ENCODE measurements at places on chromosomes 3 and 15.

GRCh38 chr15:34943711-34944110 is 25.8 kb downstream of the AQR start:
- no peak for DNase-seq

- no peak for DNase-seq
Measured at GRCh38 chr3:14418296-14419250, 16.2 kb downstream of the SLC6A6 start.

DNA sequence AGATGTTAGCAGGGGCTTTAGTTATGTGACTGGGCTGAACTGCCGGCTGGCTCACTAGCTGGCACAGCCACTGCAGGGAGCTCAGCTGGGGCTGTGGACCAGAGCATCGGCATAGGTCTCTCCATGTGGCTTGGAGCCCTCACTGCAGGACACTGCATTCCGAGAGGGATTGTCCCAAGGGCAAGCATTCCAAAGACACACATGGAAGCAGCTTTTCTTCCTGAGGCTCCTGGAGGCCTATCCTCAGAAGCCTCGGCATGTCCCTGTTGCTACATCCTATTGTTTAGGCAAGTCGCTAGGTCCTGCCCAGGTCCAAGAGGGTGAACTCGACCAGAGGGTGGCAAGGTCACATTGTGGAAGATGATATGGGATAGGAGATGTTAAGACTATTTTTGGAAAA is 209.8 kb downstream of the PLCL2 start:
- no peak for DNase-seq

GRCh38 chr15:58109419-58109818 is 28.8 kb upstream of the AQP9 start:
- DNase-seq: no peak

DNA sequence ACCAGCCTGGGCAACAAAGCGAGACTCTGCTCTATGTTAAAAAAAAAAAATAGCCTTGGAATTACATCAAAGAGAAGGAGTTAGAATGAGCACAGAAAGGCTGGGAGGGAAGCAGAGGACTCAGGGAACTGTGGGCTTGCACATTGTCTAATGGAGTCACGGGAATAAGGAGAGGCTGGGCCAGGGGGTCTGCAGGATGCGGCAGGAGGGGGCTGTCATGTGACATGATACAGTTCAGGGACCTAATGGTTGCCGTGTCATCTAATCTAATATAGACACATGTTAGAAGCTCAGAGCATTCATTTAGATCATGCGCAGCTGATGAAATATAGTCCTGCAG is 32.5 kb downstream of the GRK7 start:
- DNase-seq: no peak

DNA sequence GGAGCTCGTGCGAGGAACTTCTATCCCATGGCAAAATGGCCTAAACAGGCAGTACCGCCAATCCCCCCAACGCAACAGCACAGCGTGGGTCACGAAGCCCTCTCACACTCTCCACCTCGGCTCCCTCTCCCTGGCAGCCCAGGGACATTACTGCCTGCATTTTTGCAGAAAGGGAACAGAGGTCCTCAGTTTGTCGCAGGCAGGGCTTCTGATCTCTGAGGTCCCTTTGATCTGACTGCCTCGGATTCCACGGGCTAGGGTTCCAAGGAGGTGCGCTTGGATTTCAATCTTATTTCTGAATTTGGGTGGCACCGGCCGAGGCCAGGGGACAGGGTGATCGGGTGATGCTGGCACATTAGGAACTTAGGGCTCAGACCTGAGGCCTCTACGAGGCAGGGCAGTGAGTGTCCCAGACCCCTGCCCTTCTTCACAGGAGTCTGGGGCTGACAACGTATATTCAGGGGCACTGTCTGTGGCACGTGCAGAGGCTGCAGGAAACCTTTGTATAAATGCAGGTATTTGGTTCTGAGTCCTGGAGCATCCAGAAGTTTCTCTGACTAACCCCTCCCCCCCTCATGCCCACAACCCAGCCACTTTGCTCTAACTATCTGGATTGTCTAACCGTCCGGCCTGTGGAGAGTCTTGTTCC is 197.9 kb downstream of the XXYLT1 start:
- DNase-seq: no peak

DNA sequence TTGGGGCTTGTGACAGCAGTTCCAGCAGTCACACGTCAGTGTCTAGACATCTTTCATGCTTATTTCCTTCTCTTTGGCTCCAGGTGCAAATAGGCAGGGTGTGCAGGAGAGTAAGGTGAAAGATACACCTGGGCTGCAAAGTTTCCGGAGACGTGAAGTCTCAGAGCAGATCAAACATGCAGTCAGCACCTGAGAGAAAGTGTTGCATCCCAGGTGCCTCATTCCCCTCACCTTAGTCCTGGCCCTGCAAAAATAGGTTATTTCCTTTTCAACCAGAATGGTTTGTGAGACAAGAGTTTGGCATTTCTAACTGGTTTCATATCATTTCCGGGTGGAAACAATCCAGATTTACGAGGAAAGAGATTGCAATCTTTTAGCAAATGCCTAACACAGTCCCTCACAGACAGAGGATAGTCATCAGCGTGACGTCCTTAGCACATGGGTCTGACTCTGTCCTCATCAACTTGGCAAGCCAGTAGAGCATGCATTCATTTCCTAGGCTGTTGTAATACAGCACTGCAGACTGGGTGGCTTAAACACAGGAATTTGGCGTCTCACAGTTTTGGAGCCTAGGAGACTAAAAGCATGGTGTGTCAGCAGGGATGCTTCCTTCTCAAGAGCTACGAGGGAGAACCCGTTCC is 58.2 kb upstream of the ARRDC4 start:
- DNase-seq: no peak

DNA sequence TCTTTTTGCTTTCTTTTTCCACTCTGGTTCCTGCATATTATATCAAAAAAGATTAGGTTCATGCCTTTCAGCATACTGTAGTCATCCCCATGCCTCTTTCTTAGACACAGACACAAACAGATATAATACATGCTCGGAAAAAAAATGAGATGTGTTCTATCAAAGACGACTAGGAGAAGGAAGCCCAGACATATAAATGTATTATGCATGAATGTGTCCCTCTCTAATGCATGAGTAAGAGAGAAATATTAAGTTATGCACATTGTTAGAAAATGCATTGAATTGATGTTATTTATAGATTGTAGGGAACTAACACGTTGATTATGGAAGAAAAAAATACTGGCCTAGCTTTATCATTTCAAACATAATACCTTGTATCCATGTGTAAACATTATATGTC is 252.4 kb upstream of the BCHE start:
- no peak for DNase-seq

GRCh38 chr3:79467721-79468120 is 300.1 kb downstream of the ROBO1 start:
- no peak for DNase-seq

- no peak for DNase-seq
Measured at GRCh38 chr3:74390121-74390877, 224.2 kb downstream of the CNTN3 start.

GRCh38 chr3:193772422-193772763 is 179.4 kb downstream of the OPA1 start:
- no peak for DNase-seq

DNA sequence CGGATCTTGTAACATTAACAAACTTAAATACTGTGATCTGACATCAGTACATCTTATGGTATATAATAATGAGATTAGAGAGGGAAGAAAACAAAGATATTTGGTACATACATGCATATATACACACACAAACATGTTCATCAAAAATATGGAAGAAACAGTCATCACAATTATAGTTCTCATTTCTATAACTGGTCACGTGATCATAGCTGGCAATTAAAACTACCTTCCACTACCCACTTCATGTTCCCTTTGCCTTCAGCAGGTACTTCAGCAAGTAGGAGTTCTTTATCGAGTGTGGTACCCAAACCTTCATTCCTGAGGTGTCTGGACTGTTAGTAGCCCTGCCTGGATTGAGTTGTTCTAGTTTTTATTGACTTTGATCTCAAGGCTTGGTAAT is 70.9 kb upstream of the ALDH1A3 start:
- DNase-seq: no peak

DNA sequence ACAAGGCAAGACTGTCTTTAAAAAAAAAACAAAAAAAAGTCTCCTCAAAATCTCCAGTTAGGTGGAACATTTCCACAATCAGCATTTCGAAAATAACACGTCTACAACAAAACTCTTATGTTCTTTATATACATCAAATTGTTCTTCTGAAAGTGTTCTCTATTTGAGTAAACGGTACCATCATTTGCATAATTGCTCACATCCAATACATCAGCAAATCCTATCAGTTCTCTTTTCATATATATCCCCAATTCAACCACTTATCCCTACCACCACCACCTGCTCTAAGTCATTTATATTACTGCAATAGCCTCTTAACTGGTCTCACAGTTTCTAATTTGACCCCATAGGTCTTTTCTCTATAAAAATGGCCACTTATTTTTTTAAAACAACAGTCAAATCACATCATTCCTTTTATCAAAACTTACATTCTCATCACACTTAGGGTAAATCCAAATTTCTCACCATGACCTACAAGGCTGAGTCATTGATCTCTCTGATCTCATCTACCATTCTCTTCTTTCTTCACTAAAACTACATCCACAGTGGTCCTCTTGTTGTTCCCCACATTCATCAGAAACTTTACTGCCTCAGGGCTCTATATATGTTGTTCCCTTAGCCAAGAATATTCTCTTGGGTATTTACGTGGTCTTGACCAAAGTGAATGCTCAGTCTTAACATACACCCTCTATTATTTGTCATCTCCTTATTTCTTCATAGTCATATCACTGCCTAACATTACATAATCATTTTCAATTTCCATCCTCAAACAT is 237.0 kb downstream of the SCAPER start:
- DNase-seq: no peak

DNA sequence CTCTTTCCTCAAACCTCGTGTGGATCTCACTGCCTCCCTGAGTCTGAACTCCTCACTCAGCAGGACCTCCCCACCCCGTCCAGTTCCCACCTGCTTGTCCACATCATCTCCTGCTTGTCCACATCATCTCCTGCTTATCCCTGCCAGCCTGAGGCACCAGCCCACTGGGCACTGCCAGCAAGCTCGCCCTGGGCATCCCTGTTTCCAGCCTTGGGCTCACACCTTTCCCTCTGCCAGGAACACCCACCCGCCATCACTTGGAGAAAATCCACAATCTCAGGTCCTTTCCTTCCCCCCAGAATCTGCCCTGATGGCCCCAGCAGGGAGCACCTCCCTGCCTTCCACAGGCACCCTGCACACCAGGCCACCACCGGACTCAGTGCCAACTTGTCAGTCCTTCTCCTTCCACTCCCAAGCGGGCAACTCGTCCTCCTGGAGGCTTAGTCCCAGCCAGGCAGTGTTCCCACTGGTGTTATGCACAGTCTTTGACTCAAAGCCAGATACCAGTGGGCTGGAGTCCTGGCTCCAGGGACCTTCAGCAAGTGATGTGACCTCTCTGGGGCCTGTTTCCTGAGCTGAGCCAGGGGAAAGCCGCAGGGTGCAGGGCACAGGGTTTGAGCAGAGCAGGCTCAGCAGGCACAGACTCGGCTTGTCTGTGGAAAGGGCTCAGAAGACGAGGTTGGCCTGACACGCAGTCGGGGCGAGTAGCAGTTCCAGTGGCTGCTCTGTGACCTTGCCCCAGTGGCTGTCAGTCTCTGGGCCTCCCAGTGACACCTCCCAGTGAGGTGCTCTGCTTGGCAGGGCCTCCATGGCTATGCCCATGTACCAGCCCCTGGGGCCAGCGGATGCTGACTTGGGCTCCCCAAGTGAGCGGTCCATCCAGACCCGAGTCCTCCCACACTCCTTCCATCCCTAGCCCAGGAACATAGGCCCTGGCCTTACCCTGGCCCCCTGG is 9.5 kb upstream of the MESP2 start:
- no peak for DNase-seq

DNA sequence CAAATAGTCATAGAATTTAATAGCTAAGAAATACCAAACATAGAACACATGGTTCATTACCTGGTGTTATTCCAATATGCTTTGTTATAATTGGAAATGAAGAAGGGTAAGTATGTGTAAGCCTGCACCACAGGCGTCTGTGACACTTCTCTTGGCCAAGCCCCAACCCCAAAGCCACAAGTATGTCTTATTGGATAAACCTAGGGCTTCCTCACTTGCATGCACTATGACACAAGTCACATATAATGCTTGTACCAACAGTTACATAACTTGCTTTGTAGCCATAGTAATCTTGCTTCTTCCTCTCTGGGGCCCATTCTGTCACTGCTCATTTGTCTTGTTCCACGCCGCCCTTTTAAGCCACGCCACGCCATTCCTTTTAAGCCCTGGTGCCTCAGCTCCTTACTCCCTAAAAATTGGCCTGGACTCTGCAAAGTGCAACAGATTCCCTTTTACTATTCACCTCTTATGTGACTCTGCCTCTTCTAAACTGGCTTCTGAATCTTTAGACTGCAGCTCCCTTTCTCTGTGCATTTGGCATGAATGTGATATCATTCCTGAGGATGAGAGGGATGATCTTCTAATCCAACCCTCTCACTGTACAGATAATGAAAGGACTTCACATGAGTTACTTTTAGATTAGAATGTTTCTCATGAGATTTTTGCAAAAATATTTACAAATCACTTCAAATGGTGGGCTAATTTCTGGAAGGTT is 48.1 kb upstream of the EPHA3 start:
- DNase-seq: no peak

GRCh38 chr3:12345141-12345561 is 56.3 kb downstream of the PPARG start:
- no peak for DNase-seq

DNA sequence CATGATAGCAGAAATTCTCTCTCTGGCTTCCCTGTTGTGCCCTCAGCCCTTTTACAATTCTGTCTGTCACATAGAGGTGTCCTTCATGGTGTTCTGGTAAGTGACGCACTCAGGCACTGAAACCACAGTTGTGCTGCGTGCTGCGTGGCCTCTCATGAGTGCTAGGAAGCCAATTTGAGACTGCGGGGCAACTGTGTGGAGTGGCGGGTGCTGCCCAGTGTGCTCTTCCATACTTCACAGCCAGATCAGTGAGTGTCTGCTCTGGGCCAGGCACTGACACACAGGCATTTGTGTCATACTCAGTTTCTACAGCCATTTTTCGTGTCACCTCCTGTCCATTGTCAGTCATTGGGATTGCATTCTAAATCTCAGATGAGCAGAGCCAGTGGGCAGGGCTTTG is 133.1 kb upstream of the PLXNA1 start:
- no peak for DNase-seq

- no peak for DNase-seq
Measured at GRCh38 chr3:175108613-175109151, 249.5 kb downstream of the NAALADL2 start.

- no peak for DNase-seq
Measured at GRCh38 chr3:119156868-119157267, 10.9 kb downstream of the TEX55 start.

DNA sequence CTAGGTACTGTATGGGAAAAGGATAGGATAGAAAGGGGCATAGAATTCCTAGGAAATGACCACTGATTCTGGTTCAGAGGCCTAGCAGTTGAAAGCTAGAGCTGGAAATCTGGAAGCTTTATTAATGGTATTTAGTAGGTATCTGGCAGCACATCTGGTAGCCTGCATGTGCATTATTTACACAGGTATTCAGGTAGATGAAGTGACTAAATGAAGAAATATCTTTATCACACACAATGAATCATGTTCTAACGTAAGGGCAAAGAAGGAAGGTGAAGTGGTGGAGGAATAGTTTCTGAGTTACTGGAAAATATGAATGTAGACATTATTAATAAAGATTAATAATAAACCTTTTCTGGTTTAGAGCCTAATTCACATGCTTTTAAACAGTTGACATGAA is 119.9 kb downstream of the MBNL1 start:
- DNase-seq: no peak
